ENCODE measurements at places on chromosomes 3 and 15.

GRCh38 chr15:67024314-67024997 lies 40.9 kb upstream of the SMAD3 start:
- DNase-seq, result no peak

GRCh38 chr3:195258449-195259153 lies 12.4 kb downstream of the XXYLT1 start:
- no peak for DNase-seq

- no peak for DNase-seq
Observed at GRCh38 chr3:183539811-183540210, 15.7 kb downstream of the KLHL6 start.

GRCh38 chr3:57169872-57170623 lies 4.9 kb upstream of the IL17RD start:
- DNase-seq, result peak; percentile 48

DNA sequence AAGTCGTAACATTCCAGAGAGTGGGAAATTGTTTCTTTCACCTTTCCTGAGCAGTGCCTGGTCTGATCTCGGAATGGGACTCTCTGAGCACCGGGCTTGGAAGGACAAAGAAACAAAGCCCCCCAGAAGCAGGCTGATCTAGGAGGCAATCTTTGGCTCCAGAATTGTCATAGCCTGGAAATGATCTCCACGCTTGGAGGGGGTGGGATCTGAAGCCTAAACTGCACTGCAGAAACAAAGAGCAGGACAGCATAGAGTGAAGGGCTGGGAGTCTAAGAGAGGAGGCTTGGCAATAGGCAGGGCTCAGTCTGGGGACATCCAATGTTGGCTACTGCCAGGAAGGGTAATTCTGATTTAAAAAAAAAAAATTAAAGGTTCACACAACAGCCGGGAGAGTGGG lies 1.9 kb downstream of the CRABP1 start:
- no peak for DNase-seq

GRCh38 chr3:127006781-127007436 lies 24.0 kb downstream of the PLXNA1 start:
- no peak for DNase-seq

- no peak for DNase-seq
Observed at GRCh38 chr15:49085696-49086459, 39.6 kb upstream of the SECISBP2L start.

DNA sequence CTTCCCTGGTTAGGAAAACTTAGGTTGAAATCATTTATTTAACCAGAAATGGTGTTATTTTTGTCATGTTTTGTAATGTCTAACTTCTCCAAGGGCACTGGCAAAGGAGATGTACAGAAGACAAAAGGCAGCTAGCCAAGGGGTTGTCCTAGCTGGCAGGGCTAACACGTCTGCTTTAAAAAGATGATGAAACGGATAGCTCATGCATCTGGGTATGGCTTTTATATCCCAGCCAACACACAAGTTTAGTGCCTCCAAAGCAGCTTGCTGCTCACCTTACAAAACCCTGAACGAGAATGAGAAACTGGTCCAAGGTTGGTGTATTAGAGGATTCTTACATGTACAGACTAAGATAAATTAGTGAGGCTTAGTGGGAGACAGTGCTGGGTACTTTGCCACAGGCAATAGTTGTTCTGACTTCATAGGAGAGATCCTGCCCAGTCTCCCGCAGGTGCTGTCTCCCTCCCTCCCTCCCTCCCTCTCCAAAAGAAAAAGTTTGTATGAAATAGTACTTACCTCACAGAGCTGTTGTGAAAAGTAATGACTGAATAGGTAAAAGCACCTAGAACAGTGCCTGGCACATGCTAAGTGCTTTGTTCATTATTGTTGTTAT lies 47.8 kb downstream of the KCNMB2 start:
- DNase-seq, result no peak

GRCh38 chr3:18354701-18355100 lies 70.4 kb downstream of the SATB1 start:
- no peak for DNase-seq

GRCh38 chr3:17741621-17742101 lies 770 bp downstream of the TBC1D5 start:
- DNase-seq, result no peak

- no peak for DNase-seq
Observed at GRCh38 chr15:88909956-88910831, 3.0 kb downstream of the MFGE8 start.

GRCh38 chr3:111636366-111636885 lies 41.3 kb upstream of the ZBED2 start:
- no peak for DNase-seq

GRCh38 chr3:38083871-38084333 lies 44.9 kb downstream of the DLEC1 start:
- no peak for DNase-seq
